ENCODE measurements at places on chromosomes 6 and 20. TPM values are rescaled to one million over a fixed set of nuclear protein-coding genes. Genes with fewer than 3 reads are reported as not detected.

GRCh38 chr20:51258582-51259165 is 235.8 kb upstream of the KCNG1 start:
- peak; percentile 61 for DNase-seq

DNA sequence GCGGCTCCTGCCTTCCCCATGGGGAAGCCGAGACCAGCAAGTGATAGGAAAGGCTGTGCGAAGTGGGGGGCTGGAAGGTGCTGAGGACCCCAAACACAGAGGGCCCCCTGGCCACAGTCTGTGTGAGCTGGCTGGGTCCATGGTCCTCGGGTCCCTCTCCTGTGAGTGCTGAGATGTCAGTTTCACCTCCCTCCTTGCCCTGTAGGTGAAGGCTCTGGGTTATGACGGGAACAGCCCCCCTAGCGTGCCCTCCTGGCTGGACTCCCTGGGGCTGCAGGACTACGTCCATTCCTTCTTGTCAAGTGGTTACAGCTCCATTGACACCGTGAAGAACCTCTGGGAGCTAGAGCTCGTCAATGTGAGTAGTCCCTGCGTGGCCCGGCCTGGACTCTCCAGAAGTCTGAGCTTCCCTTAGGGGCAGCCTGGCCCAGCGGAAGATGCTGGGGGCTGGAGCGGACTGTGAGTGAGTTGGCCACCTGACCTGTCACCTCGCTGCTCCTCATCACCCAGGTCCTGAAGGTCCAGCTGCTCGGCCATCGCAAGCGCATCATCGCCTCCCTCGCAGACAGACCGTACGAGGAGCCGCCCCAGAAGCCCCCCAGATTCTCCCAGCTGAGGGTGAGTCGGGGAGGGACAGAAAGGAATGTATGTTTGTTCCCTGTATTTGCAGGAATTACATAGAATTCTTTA is 61.7 kb downstream of the TCP11 start:
- no peak for DNase-seq

GRCh38 chr6:3585320-3585935 is 128.6 kb upstream of the SLC22A23 start:
- no peak for DNase-seq

DNA sequence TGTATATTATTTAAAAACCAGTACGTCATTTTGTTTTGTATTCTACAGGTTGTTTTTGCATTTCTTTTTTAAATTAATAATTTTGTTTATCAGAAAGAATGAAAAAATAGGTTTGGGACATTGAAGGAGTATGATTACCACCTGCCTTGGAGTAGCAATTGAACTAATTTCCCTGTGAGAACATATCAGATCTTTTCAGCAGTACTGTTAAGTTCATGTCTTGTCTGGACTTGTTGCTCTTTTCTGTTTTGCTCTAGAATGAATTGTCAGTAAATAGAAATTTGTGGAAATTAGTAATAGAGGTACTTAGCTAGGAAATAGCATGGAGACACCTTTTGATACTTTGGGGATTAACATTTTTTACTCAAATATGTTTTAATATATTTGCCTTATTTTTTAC is 24.3 kb downstream of the HSF2 start:
- DNase-seq = no peak

DNA sequence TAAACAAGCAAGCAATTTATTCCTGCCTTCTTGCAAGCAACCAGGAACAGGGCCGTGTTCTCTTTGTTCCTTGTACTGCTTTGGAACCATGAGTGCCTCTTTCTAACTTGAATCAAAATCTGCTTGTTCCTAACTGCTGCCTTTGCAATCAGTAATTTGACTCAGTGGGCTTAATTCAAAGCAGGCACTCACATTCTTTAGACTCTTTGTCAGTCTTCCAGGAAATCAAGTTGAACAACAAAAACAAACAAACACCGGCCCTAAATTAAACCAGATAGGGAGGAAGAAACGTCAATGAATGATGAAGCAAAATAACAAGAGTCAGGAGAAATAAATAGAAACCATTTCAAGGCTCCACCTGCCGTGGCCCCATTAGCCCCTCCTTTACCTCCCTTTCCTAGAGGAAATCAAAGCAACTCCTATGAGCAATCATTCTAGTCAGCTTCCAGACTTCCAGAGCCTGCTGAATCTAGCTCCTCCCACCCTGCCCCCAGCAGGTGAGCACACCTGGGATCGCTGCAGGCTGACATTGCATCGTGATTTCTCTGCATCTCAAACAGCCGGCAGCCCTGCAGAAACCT is 582.2 kb upstream of the FLRT3 start:
- no peak for DNase-seq

- DNase-seq = no peak
Observed at GRCh38 chr6:160634706-160635105, 29.4 kb downstream of the LPA start.

DNA sequence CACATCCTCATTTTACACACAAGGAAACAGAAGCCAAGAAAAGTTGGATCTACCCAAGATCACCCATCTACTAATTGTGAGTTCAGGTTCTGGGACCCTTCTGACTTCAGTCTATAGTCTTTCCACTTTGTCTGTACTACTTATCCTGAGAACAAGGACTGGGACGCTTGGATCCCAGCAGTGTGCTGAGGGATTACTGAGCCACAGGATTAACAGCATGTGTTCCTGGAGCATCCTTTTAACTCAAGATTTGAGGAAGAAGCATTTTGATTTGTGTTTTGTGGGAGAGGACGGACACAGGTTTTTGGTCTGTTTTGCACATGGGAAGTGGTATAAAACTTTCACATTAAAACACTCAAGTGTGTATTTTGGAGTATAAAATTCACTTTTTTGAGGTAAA is 4.4 kb downstream of the ENPP4 start:
- no peak for DNase-seq

DNA sequence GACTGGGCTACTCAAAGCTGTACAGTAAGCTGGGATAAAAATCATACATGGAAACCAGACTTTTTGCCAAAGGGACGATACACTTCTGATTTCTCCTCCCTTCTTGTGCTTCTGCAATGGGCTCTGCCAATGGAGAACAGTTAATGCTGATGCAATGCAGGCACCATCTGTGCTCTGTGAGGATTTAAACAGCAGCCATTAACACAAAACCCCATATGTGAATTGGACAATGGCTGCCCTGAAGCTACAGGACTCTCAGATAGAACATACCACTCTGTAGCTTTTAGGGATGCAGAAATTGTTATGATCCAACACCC is 71.9 kb downstream of the GJA10 start:
- no peak for DNase-seq

DNA sequence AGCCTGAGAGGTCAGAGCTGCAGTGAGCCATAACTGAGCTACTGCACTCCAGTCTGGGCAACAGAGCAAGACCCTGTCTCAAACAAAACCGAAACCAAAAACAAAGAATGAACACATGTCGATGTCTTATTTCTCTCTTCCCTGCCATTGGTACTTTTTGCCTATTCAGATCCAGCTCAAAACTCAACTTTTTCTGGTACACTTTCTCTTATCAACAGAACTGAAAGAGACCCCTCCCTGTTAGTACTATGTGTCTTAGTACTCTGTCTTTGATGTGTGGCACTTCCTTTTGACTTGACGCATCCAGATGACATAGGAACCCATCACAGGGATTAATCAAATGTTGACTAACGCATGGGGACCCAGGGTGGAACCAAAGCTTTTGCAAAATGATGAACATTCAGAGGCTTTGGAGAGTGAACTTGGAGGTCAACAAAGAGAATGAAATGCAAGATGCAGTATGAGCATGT is 44.8 kb downstream of the AKAP12 start:
- DNase-seq = no peak

- no peak for DNase-seq
Observed at GRCh38 chr20:59835448-59836395, 97.7 kb downstream of the SYCP2 start.

GRCh38 chr20:32966881-32967781 is 37.1 kb downstream of the SUN5 start:
- no peak for DNase-seq

DNA sequence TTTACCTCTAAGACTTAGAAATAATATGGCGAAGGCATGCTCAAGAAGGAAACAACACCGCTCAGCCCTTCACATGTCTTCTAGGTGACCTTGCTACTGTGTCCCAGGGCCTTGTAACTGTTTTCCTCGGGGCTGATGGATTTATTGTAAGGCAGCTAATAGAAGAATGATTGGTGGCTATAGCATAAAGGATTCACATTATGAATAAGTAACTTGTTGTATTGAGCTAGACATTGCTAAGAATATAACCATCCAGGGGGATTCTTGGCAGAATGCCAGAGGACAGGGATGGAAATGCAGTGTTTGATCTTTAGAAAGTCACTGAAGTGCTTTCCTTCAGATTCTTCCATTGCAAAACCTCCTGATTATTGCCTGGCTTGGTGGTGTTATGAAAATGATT is 54.9 kb downstream of the PLEKHG1 start:
- no peak for DNase-seq

DNA sequence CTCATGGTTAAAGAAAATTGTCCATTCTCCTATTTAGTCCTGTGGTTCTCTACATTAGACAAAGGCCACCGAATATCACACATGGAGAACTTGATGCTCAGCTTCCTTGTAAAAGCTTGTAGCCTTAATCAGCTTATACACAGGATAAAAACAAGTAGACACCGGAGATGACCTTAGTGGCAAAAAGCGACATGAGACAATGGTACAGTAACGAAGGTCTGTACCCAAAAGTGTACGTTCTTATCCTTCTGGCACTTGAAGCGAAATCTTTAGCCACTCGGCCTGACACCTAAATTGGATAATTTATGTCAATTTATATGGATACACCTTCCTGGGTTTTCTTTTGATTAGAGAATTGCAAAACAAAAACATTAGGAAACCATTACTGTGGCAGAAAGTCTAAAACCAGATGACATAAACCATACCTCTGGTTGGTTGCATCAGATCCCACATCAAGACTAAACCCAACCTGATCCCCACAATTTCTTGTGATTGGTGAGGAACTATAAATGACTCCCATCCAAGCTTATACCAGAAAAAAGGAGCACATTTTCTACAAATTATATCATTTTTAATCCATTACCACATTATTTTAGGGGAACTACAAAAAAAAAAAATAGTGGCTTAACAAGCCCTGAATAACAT is 6.1 kb downstream of the RBM39 start:
- no peak for DNase-seq

DNA sequence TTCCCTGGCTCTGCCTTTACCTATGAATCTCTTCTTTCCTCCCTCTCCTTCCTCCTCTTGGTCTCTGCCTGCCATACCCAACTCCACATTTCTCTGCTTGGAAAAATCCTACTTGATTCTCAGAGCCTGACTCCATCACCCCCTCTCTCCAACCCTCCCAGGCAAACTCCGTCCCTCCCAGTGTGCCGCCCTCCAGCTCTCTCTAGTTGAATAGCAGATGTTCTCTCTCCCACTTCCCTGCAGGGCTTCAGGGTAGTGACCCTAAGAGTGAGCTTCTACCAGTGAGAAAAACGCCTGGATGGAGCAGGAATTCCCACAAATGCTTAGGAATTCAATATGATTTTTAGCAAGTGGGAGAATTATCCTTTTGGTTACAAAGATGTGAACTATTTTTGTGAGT is 141.6 kb downstream of the MTHFD1L start:
- DNase-seq = no peak

GRCh38 chr20:41848180-41848579 is 230.0 kb upstream of the CHD6 start:
- DNase-seq = peak; percentile 61

DNA sequence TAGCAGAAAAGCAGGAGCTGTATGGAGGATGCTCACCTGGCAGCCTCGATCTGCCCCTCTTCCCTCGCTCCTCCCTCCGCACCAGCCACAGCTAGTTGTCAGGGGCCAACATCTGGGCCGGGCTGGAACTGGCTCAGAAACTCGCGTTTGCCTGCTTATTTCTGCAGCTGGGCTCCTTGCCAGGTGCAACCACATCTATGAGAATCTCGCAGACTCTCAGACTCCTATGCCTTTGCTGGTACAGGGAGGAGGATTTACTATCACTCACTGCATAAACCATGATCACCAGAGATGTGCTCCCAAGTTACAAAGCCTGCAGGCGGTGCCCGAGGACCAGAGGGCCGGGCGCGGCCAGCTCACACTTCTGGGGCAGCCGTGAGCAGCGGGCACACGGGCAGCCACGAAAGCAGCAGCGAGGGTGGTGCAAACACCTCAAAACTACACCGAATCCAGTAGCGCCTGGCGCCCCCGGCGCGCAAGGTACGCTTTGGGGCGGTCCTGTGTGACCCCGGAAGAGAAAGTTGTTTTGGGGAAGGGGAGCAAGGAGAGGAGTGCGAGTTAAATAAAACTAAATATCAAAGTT is 577 bp upstream of the LRRC1 start:
- peak; percentile 76 for DNase-seq

- peak; percentile 63 for DNase-seq
Observed at GRCh38 chr6:11675601-11676000, 103.0 kb downstream of the ADTRP start.

- DNase-seq = no peak
Observed at GRCh38 chr20:48486065-48486464, 341.7 kb downstream of the PREX1 start.

DNA sequence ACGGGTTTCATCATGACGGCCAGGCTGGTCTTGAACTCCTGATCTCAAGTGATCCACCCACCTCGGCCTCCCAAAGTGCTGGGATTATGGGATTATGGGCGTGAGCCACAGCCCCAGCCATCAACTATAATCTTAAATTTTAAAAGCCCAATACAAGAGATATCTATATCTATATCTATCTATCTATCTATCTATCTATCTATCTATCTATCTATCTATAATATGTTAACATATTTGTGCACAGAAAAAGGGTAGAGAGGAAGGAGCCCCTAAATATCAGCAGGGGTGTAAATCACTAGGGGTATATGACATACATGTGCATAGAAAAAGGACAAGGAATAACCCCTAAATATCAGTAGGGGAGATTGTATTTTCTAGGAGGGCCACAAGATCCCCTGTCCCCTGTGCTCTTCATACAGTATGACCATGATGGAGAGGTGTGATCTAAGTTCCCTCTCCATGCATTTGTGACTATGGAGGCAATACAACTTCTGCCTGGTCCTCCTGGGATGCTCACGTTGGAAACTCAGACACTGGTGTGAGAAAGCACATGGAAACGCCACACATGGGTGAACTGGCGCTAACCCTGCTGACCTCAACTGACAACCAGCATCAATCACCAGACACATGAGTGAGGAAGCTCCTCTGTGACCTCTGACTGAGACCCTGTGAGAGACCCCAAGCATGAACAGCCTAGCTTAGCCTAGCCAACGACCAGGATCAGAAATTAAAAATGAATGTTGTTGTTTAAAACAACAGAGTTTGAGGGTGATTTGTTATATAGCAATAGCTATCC is 1.2 kb upstream of the SPATS1 start:
- no peak for DNase-seq

GRCh38 chr20:14721926-14722452 is 384.6 kb upstream of the FLRT3 start:
- no peak for DNase-seq

GRCh38 chr6:38846844-38847243 is 131.7 kb downstream of the DNAH8 start:
- no peak for DNase-seq

GRCh38 chr6:37555040-37555781 is 55.5 kb upstream of the CCDC167 start:
- DNase-seq = no peak

Gene MYBL2
- 14.1 TPM for total RNA-seq

Gene GSTA5
- not detected for total RNA-seq

Gene AKAP7
- total RNA-seq = 13.8 TPM

Gene SLC44A4
- not detected for total RNA-seq

Gene SPATA25
- total RNA-seq = 2.2 TPM

Gene MROH8
- total RNA-seq = 8.2 TPM

Gene CALHM4
- total RNA-seq = not detected

Gene CD164
- 202 TPM for total RNA-seq

Gene PTCHD4
- total RNA-seq = 8.4 TPM

Gene HMGCLL1
- not detected for total RNA-seq
